Activated effector memory CD4-positive, alpha-beta T cell treated with Interleukin-2 at 50 U/mL for 16 hours (primary cell): ENCODE measurements at places on chromosomes 7 and 10.

DNA sequence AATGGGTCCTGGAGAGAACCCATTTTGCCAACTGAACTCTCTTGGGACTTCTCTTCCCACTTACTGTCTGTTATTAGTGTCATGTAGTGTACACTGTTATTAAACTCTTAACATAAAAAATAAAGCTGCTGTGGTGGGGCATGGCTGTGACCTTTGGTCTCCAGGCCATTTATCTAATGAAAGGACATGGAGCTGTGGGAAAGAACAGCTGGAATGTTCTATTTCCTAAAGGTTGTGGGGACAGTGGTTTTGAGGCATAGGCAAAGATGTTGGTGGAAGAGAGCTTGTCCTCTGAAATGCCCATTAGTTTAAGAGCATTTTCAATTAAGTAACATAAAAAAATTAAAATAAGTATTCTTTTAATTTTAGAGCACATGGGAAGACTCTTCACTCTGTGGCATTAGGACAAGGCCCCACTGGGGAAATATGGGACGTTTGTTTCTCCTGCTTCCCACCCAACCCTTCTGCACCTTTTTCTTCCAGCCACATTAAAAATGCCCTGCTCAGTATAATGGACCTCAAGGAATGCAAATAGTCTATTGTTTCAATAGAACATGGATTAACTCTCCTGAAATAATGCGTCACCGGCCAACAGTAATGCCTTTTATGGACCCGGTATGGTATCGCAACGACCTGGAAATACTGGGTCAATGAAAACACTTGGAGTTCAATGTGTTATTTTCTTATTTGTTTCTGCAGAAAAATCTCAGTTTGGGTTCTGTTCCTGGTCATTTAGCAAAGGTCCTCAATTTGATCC, 149.6 kb downstream of the BUB3 start:
- DNase-seq: no peak

DNA sequence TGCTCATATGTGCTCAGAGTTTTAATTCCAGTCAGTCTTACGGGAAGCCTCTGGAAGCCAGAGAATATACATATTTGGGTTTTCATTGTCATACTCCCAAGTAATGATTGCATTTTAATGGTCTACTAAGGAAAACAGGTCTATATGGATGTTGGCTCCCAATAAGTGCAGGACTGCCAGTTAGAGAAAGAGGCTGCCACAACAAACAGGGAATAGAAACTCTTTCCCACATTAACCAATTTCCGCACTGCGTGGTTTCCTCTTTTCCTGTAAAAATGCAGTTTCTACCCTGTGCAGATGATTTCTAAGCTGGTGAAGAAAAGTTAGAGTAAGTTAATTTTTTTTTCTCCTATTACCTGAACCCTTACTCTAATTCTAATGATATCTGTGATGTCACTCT, 78.2 kb downstream of the CCSER2 start:
- DNase-seq: no peak

- DNase-seq: no peak
Observed at GRCh38 chr7:64643566-64643965, 22.4 kb upstream of the ZNF107 start.

DNA sequence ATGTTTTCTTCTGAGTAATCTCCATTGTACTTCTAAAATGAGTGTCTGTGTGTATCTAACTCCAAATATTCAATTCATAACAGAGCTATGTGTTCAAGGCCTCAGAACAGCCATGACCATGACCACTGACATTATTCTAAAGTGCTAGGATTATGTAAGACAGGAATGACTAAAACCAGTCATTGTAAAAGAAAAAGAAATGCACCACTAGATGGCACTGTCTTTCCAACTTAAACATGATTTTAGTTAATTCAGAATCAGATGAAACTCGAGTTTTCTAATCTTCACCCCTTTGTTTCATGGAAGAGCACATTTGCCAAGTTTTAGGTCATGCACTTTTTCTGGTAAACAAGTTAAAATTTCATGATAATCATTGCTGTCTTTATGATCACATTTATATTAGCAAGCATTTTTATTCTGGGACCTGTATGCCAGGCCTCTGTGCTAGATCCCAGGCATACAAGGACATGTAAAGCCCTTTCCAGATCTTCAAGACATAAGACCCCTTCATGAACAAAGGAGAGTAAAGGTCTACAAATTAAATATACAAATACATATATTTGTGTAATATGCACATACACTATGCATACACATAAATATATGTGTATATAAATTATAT, 26.1 kb upstream of the RSU1 start:
- DNase-seq: no peak

GRCh38 chr10:60377955-60378354, 11.7 kb downstream of the ANK3 start:
- DNase-seq: no peak

DNA sequence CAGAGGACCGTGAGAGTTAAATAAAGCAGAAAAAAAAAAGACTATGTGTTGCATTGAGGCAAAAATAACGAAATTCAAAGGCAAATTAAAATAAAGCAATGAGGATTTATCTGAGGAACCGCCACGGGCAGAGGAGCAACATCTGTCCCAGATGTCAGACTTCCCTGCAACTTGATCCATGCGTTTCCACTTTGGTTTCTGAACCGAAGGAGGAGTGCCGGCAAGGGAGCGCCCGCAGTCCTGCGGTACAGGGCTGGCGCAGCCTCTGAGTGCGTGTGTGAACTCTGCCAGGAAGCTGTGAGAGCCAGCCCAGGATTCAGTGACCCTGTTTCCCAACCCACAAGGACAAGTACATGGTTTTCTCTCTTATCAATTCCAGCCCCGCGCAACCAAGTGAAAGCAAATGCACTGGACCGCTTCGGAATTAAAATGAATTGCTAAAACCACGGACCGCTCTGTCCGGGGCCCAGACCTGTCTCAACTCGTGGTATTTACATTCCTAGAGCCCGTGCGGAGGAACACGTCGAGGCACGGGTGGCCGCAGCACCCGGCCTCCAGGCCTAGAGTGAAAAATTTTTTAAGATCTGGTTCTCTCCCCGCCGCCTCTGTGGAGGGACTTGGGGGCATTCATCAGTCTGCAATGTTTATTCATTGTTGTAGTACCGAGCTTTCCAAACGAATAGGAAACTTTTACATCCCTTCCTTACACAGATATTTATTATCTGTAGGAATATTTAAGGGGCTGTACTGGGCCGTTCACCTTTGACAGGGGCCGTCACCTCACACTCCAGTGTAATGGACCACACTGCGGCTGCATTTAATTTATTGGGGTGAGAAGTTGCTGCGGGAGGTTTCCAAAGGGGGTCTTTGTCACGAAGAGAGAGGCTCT, 291.5 kb upstream of the NFE2L3 start:
- DNase-seq: no peak

DNA sequence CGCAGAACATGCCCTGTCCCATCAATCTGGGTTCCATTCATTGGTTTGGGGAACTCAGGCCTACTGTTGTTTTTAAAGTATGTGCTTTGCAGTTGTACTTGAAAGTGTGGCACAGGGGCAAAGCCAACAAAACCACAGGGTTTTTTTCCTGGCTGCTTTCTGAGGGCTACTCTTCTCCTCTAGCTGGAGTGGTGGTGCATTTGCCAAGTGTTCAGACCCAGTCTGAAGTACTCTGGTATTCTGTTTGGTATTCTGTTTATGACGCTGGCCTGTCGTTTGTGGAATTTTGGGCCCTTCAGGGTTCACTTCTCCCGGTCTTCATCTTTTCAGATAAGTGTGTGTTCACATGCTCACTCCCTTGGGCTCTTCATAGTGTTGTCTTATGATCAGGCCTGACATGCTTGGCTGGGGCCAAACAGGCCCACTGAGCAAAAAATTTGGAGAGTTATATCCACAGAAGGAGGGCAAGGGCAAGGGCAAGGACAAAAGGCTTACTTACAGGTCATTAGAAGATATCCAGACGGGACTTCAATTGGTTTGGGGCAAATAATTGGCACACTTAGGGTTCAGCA, 26.3 kb downstream of the SLC26A4 start:
- no peak for DNase-seq

DNA sequence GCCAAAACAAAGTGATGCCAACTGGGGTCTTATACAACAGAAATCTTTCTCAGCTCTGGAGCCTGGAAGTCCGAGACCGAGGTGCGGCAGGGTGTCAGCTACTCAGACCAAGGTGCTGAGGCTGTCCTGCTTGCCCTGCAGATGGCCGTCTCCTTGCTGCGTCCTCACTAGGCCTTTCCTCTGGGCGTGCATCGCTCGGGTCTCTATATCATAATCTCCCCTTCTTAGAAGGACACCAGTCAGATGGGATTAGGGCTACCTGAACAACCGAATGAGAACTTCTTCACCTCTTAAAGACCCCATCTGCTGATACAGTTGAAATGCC, 244.7 kb downstream of the EBF3 start:
- no peak for DNase-seq

DNA sequence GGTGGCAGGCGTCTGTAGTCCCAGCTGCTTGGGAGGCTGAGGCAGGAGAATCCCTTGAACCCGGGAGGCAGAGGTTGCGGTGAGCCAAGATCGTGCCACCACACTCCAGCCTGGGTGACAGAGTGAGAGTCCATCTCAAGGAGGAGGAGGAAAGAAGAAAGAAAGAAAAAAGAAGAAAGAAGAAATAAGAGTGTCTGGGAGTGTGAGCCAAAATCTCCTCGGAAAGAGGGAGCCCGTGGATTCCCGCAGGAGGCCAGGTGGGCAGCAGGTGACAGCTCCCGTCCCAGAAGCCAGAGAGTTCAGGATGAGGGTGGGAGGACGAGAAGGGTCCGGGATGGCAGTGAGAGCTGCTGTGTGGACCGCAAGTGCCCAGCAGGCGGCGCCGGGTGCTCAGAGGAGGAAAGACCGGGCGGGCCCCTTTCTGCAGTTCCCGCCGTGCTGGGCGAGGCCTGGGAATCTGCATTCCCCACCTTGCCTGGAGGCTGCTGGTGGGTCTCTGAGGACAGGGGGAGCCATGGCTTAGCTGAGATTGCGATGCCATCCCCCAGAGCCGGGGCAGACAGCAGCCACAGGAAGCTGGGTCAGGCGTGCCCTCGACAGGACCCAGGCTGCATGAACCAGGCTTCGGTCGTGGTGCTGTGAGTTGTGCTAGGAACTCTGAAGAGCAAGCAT, 17.1 kb upstream of the AMZ1 start:
- DNase-seq: peak; percentile 50

GRCh38 chr10:98892523-98892922, 343.1 kb downstream of the HPSE2 start:
- DNase-seq: no peak

DNA sequence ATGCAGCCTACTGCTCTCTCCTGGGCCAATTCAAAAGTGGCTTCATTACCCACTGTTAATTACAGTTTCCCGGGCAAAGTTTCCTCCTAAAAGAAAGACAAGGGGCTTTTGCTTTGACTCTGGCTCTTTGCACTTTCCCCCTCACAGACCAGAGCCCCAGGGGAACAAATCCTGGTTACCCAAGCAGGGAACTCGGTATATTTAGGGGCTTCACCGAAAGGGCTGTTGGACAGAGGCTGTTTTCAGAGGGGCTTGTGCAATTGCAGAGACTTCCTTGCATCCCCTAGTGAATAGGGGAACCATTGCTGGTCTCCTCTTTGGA, 7.0 kb downstream of the CPA1 start:
- DNase-seq: no peak

DNA sequence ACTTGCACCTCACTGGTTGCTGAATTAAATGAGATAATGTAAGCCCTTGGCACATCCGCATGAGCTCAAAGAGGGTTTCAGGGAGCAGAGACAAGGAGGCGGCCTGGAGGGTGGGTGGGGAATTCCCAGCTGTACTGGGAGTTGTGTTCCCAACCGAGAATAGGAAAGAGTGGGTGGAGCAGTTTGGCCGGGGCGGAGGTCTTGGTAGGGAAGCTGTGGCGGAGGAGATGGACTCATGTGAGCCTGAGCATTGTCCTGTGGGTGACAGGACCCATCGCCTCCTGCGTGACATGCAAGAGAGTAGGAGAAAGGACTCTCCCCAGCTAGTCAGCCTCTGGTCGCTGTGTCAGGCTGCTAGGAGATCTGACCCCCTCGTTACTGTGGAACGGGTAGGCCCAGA, 41.0 kb upstream of the SAMD8 start:
- DNase-seq: no peak

- no peak for DNase-seq
Observed at GRCh38 chr10:59805014-59805413, 51.8 kb upstream of the MRLN start.

DNA sequence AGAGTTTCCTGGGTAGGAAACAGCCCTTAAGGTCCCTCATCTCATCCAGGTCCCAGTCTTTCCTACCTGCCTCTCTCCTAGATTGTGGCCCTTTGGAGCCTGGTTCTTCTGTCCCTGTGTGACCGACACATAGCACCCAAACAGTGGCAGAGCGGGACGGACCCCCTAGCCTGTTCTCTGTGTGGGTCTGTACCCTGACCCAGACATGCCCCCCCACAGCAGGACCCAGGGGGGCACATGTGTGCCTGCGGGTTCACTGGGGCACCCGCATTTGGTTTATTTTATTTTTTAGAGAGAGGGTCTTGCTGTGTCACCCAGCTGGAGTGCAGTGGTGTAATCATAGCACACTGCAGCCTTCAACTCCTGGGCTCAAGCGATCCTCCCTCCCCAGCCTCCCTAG, 11.5 kb downstream of the LIMK1 start:
- no peak for DNase-seq

- DNase-seq: no peak
Observed at GRCh38 chr10:95297402-95297801, 6.6 kb upstream of the PDLIM1 start.

GRCh38 chr7:35781200-35781701, 19.6 kb upstream of the SEPTIN7 start:
- DNase-seq: no peak

DNA sequence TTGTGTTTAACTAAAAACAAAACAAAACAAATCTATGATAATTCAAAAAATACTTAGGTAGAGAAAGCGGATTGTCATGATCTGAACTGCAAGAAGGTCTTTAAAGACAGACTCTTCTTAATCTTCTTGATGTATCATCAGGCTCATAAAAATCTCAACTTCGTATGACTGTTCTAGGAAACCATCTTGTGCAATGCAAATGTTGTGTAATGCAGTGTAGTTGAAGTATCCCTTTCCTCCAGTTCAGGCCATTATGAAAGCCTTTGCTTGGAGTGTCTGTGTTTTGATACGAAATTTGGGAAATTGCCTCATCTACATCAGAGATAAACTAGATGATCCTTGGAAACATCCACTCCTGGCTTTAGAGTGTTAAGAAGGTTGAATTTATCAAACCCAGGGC, 30.9 kb downstream of the CDK1 start:
- no peak for DNase-seq

DNA sequence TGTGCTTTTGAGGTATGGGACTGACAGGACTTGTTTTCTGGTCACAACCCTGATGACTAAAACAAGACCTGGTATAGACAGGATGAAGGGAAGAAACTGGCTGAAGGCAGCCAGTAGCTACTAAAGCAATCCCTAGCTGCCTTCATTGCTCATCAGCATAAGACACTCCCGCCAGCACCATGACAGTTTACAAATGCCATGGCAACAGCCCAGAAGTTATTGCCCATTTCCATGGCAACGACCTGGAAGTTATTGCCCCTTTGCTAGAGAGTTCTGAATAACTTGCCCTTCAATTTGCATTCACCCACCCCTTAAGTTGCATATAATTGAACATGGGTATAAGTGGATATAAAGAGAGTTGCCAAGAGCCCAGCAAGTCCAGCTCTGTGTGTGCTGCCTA, 169.6 kb upstream of the FAM171A1 start:
- no peak for DNase-seq
